CD4-positive, alpha-beta T cell treated with Interleukin-21 for 1 hour (primary cell): ENCODE measurements at places on chromosomes 12 and 14.

- no peak for DNase-seq
Measured at GRCh38 chr14:100525615-100526014, 61.6 kb downstream of the BEGAIN start.

DNA sequence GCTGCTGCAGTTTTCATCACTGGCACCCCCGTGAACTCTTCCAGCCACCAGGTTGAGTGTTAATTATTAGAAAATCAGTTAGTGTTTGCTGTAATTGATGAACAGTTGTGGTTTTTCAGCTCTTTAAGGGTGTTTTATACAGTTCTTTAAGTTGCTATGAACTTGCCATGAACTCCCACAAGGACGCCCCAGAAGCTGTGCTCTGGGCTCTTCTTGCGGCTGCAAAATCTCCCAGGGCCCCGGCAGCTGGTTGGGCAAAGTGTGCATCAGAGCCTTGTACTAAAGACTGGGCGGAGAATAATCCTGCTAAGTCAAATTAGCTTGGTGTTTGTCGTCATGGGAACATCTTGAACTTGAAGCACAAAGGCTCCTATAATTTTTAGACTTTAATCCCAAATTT is 82.2 kb downstream of the EML1 start:
- no peak for DNase-seq

GRCh38 chr14:73842851-73843250 is 8.8 kb upstream of the PTGR2 start:
- DNase-seq = no peak

DNA sequence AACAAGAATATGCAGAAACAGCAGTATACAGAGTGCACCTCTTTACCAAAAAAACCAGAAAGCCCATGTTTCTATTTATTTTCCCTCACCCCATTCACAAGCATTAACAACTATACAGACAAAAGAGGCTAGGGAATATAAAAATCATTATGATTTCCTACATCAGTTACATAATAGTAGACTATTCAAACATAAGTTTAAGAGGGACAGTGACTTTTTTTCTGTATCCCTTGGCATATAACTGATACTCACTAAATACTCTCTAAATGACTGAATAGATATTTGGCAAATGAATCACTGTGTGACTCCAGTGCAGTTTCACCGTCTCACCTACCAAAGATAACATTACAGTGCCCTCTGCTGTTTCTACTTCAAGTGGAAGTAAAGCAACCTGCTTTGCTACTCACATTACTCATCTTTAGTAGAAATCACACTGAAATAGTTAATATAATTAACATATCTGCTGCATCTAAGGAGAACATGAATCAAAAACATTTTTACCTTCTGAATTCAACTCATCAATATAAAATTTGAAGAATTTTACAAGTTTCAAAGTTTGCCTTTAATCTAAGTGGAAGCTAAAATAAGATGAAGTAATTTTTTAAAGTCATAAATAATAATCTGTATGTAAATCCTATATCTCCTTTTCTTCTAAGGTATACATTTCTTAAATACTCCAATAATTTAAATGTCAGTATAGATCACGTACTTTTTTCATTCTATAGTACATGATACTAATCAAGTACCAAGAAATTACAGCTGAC is 103.8 kb downstream of the OSBPL8 start:
- DNase-seq = peak; percentile 64

DNA sequence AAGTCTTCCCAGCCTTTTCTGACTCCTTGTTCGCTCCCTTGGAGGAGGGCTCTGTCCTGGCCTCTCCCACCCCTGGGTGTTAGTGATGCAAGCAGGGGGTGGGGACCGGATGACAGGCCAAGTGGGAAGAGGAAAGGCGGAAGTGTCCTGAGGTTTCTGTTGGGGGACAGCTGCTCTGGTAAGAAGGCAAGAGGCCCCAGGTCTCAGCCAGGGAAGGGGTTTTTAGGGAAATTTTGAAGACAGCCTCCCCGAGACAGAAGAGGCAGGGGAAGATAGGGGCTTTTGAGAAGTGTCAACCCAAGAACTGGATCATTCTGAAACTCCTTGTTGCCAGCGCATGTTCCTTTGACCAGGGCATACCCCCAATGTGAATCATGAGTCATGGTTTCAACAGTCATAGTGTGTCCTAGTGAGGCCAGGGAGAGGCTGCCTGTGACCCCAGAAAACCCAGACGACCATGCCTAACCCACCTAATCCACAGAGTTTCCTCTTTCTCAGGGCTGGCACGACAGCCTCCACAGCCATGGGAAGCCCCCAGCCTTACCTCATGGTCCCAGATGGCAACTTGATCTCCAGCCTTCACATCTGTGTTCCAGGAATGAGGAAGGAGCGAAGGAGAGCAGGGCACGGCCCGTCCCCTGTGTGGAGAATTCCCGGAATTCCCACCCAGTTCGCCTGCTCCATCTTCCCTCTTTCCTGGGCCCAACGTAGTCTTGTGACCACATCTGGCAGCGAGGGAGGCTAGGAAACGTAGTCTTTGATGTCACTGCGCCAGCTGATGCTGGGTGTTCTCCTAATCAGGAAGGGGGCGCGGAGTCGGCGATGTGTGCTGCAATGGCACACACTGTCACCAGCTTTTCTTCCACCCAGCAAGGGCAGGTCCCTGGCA is 4.9 kb upstream of the GPR132 start:
- peak; percentile 49 for DNase-seq

DNA sequence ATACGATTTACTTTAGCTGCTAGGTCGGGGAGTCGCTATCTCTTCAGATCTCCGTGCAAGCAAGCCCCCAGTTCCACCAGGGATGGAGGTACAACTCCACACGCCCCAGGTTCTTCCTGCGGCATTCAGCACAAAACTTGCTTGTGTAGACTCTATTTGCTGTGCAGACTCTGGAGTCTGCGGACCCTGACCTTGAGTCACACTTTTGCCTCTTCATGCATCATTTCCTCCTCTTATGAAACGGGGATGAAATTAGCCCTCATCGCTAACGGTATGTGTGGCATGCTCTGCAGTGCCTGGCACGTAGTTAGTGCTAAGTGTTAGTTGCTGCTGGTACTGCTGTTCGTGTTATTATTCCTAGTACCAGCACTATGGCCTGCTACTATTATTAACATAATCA is 84.4 kb downstream of the TMEM132D start:
- no peak for DNase-seq
